HTR-8/SVneo (cell line): ENCODE measurements at places on chromosomes 2 and 18.

DNA sequence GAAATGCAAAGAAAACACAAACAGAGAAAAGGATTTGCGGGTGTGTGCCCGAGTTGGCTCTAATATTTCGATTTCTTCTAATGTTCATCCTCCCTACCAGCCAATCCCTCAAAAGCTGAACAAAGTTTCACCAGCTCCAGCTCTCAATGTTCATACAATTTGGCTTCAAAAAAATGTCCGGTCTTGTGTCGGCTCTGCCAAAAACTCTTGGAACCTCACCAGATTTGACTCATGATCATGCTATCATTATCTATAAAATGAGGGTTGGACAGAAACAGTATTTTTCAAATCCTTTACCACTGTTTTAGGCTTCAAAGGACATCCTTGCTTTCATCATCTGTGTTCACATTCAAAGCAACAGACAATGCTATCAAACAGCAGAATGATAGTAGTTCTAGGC, 88.2 kb downstream of the CRACDL start:
- no peak for DNase-seq

DNA sequence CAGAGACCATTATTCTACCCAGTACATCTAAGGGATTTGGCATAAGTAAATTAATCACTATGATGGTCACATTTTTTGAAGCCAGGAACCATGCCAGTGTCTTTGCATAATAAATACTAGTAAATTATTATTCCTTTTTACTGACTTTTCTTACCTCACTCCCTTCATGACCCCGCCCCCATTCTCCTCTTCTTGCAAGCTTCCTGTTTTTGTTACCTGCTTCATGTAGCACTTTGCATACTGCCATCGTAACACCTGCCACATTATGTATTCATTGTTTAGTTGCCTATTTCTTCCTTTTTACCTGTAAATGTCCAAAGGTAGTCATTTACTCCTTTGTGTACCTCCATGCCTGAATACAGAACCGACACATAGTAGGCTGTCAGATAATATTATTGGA, 309.5 kb downstream of the KIAA1328 start:
- DNase-seq, result no peak

GRCh38 chr2:60818272-60818671, 62.2 kb downstream of the PAPOLG start:
- DNase-seq, result no peak

- no peak for DNase-seq
Measured at GRCh38 chr2:40489678-40489960, 37.7 kb upstream of the SLC8A1 start.

GRCh38 chr18:77379976-77380509, 130.4 kb downstream of the GALR1 start:
- no peak for DNase-seq

GRCh38 chr18:48961547-48961946, 10.8 kb upstream of the SMAD7 start:
- DNase-seq, result no peak

- DNase-seq, result no peak
Measured at GRCh38 chr2:58702302-58702885, 461.3 kb upstream of the FANCL start.

DNA sequence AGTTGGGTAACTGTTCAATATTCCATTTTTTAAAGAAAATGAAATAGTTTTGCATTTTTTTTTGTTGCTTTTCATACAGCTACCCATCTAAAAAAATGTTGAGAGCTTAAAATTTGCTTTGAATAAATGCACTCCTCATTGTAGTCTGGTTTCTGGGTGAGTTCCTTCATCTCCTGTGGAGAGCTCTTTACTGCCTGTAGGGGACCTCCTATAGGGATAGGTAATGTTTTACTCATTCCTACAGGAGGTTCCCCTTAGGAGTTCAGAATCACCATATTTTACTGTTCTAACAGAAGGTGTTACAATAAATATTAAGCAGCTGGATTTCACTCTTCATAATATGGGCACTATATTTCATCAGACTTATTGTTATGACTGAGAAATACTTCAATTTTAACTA, 947.3 kb upstream of the CRIM1 start:
- DNase-seq, result no peak

- no peak for DNase-seq
Measured at GRCh38 chr2:61597300-61598289, 59.4 kb upstream of the XPO1 start.

DNA sequence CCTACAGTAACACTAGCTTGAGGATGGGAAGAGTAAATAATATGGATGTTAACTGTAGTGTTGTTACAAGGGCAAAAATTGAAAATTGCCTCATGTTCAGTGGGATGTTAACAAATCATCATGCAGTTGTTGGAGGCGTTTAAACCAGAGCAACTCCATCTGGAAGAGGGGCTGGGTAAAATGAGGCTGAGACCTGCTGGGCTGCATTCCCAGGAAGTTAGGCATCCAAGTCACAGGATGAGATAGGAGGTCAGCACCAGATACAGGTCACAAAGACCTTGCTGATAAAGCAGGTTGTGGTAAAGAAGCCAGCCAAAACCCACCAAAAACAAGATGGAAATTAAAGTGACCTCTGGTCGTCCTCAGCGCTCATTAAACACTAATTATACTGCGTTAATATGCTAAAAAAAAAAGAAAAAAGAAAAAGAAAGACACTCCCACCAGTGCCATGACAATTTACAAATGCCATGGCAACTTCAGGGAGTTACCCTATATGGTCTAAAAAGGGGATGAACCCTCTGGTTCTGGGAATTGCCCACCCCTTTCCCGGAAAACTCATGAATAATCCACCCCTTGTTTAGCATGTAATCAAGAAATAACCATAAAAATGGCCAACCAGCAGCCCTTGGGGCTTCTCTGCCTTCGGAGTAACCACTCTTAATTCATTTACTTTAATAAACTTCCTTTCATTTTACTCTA, 101.4 kb downstream of the MYO5B start:
- no peak for DNase-seq

DNA sequence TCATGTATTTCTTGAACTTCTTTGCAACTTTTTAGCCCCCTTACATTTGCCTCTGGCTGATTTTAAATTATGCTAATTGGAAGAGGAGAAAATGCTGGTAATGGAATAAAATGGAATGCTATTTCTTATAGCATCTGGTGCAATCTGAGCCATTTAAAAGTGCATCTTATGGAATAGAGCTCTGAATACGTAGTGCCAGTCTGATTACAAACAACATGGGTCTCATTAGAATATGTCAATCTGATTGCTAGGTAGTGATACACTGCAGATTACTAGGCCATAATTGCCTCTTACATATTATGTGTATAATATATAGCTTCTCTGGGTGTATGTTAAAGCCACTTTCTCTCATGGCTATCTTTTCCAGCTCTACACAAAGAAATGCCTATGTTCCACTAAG, 159.1 kb downstream of the EPHA4 start:
- DNase-seq, result no peak

DNA sequence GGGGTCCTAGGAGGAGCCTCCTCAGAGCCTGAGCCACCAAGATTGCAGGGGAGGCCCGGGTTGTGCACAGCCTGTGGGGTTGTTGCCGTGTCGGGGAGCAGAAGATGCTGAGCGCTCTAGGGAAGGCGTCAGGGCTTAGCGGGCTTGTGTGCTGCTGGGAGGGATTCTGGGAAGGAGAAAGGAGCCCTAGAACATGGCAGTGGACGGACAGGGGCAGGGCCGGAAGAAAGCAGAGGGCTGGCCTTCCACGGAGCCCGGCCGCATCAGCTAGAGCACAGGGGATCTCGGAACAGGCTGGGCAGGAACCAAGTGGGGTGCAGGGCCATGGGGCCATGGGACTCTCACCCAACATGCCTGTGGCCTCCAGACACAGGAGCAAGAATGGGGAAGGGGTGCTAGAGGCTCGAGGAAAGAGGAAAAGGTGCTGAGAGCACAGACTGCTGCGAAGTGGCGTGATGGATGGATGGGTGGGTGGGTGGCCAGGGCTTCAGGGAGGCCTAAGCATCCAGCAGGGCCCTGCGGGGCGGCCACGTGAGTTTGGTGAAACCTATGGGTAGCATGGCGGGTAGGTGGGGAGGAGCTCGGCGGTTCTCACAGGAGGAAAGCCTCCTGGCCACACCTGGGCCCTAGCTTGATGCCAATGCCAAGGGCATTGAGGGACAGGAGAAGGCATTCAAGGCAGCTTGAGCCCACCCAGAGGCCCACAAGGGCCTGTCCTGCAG, 35.8 kb downstream of the MTERF4 start:
- DNase-seq, result no peak

DNA sequence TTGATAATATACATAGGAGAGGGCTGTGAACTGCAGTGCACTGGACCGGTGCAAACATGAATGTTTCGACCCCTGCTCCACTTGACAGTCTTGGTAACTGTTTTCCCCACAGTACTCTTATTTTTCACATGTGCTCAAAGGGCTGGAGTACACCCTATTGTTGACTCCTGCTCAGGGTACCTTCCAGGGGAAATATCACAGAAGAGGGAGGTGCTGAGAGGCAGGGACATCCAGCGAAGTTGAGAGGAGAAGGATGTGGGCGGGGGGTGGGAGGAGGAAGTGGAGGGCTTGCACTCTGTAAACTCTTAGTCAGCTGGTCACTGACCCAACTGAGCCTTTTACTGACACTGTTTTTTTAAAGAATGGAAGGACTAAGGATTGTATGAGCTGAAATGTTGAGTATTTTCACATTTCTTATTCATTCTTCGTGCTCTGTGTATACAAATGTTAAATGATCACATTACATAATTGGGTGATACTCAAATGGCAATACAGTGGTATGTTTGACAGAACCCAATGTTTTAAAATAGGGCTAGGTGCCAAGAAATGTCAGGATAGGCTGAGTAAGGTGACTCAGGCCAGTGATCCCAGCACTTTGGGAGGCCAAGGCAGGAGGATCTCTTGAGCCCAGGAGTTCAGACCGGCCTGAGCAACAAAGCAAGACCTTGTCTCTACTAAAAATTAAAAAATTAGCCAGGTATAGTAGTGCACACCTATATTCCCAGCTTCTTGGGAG, 10.0 kb downstream of the INPP4A start:
- peak; percentile 73 for DNase-seq

DNA sequence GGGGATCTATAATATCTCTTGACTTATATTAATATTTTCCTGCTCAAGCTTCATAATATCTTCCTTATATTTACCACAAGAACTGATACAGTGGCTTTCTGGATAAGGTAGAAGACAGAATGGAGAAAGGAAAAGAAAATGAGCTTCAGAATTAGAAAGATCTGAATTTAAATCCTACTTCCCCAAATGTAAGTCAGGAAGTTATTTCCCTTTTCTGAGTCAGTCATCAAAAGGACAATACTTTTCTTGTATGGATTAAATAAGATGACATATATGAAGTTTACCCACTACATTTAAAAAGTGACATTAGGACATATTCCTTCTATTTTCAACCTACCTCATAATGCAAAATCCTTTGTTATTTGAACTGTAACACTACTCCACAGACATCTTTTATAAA, 19.0 kb downstream of the KRCC1 start:
- DNase-seq, result no peak

GRCh38 chr2:23464905-23465537, 80.0 kb downstream of the KLHL29 start:
- DNase-seq, result no peak

DNA sequence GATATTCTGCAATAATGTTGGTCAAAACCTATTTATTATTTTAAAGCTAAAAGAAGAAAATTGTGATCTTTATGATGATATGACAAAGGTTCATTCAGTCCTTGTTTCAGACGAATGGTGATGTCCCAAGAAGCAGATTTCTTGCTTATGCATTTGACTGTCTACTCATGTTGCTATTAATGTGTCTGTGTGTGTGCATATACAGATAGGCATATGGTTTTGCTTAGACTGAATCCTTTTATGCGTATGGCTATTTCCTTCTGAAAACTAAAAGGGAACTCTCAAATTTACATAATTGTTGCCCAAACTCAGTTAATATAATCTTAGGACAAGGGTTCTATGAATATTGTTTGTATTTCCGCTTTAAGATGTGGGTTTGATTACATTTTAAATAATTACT, 632.3 kb upstream of the SETBP1 start:
- DNase-seq, result no peak

GRCh38 chr2:20381457-20381856, 30.8 kb upstream of the PUM2 start:
- no peak for DNase-seq

DNA sequence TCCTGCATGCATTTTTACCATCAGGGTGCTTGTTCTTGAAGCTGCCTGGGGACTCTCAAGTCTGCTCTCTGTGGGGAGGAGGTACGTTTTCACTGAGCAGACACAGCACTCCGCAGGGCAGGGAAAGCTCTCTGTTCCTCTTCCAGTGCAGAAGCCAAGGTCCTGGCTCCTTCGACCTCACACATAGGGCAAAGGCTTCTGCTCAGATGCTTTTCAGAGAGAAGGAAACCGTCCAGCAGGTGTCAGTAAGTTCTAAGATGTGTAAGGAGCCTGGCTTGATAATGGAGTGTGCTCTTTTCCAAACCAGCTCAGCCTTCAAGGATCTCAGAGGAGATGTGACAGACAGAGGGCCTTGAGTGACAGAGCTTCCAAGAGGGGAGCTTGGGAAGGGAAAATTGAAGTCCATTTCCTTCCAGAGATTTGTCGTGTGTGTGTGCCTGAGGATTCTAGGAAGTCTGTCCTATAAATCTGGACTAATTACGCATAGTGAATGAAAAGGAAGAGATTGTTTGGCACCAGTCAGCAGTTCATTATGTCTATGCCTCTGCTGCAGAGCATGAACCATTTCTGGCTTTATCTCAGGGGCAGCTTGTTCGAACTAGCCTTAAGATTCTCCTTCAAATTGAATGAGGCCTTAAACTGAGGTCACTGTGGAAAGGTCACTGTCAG, 67.3 kb upstream of the UPP2 start:
- DNase-seq, result peak; percentile 52

DNA sequence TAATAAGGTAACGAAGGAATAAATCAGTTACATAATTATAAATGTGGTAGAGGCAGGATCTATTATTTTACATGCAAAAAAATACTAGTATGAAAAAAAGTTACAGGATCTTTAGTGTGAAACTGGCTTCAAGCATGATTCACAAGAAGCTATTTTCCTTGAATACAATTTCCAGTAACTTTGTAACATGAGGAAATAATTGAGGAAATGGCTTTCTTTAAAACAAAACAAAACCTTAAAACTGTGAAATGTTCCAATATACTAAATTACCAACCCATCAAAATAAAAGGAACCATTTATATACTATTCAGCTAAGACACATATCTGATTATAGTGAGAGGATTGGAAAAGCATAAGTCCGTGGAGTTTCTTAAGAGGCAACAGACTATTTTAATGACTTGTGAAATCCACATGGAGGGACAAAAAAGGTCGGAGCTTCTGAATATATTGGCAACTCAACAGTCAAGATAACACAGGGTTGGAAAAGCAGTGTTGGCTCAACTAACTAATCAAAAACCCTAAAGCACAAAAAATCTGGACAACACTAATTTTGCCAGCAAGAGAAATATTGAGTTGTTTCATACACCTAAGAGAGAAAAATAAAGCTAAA, 10.6 kb downstream of the IRS1 start:
- no peak for DNase-seq

- no peak for DNase-seq
Measured at GRCh38 chr2:225319872-225320271, 79.6 kb upstream of the NYAP2 start.

- DNase-seq, result no peak
Measured at GRCh38 chr2:235483313-235483712, 10.5 kb upstream of the AGAP1 start.
